ENCODE measurements at places on chromosomes 5 and 9. TPM values are rescaled to one million over a fixed set of nuclear protein-coding genes. Genes with fewer than 3 reads are reported as not detected.

MEIKIN gene
- total RNA-seq, result not detected

DNA sequence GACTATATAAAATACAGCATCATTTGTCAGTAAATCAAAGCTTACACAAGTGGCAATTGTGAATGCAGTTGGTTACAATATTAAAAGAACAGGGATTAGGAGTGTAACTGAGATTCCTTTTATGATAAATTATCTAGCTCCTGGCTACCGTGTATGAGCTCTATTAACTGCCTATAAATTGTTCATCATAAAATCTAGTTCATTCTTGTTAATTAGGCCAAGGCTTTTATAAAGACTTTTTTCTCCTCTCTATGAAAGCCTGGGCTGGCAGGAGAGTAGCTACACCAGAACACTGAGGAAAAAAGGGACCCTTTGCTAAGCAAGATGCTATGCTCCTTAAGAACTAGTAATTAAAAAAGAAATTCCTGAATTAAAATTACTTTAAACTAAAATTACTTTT lies 132.4 kb upstream of the MEF2C start:
- DNase-seq, result no peak

DNA sequence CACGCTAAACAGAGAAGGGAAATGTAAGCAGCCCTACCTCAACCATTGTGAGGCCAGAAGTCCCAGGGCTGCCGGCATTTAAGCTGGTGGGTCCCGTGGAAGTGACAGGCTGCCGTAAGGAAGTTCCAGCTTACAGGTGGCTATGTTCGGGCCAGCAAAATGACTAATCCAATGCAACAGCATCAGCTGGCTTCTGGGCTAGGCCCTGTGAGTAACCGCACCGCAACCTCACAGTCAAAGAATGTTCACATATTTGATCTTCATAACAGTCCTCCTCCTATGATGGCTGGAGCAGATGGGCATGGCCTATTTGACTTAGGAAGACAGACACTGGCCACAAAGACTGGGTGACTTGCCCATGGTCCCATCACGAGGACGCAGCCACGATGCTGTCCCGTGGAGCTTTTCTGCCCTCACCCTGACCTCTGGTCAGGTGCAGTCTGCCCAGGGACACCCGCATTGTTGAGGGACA lies 88.2 kb downstream of the LIFR start:
- DNase-seq, result no peak

DNA sequence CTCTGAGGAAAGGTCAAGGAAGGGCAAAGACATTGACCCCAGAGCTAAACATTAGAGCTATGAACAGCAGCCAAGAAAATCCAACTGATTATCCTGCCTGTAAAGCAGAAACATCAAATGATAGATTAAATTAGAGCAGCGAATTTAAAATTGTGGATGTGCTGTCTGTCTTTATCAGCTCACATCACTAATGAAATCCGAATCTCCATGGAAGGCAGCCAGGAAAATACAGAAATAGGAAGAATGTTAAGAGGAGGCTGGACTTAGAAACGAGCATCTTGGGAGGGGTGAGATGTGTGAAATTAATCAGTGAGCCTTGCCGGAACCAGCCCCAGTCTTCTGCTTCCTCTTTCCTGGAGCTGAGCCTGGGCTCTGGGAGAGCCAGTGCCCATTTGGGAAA lies 191.0 kb downstream of the PJA2 start:
- DNase-seq, result no peak

GRCh38 chr5:153981905-153982605 lies 56.7 kb downstream of the FAM114A2 start:
- DNase-seq, result no peak

SLC36A2 gene
- not detected for total RNA-seq

- DNase-seq, result no peak
Measured at GRCh38 chr5:15571618-15572017, 71.6 kb downstream of the FBXL7 start.

DNA sequence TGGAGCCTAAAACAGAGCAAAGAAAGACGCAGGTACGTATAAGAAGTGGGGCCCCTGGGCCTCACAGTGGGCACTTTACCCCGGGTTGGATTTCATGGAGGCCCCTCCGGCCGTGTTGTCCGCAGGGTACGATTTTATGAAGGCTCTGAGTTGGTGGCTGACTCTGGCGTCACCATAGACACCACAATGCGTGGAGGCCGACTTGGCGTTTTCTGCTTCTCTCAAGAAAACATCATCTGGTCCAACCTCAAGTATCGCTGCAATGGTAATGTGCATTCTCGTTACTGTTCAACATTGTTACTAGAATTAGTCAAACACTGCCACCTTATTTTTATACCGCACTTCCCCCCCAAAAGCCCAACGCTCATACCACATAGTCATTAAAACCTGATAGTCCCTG lies 47.1 kb downstream of the THBS4 start:
- no peak for DNase-seq

DNA sequence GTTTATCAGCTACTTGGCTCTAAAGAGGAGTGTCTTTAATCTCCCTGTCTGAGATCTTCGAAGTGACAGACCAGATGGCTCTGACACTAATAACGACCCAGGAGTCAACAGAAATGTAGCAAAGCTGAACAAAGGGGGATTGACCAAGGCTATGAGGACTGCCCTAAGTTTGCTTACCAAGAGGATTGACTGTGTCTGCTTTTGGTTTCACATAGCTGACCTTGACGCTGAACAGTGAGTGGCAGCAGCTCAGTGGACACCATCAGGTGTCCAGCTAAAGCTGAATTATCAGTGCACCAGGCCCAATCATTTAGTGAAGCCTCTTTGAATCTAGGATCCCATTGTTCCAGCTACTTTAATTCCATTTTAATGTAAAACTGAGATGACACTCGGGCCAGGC lies 262.6 kb downstream of the COX7C start:
- DNase-seq, result no peak

MAMDC2 gene
- total RNA-seq, result 72.0 TPM

PGM5 gene
- total RNA-seq, result 25.0 TPM

DNA sequence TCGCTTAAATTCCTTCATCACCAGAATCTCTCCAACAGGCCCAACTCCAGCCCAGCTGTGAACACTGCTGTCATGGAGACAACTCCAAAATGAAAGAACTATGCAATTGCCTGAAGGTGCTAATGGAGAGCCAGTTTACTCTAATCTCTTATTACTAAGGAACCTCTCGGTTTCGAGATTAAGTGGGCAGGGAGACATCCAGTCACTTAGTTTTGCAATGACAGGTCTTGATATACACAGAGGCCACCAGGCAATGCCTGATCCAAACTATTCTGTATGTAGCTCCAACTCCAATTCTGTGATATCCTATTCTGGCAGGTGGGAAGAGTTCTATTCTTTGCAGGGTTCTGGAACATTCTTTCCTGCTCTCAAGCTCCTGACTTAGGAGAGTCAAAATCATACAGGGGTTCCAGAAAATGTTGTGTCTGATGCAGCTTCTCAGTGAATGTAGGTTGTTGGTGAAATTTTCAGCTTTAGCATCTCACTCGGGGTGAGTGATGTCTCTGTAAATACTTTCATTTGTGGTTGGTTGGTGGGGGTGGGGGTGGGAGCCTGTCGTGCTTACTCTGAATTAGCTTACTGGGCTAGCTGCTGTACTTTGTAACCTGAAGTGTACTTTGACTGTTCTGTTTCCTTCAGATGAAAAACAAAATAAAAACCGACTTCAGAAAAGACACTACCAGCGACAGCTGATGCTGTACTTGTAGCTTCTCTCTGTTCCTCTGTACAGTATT lies 170.9 kb downstream of the PALM2AKAP2 start:
- DNase-seq, result no peak

DNA sequence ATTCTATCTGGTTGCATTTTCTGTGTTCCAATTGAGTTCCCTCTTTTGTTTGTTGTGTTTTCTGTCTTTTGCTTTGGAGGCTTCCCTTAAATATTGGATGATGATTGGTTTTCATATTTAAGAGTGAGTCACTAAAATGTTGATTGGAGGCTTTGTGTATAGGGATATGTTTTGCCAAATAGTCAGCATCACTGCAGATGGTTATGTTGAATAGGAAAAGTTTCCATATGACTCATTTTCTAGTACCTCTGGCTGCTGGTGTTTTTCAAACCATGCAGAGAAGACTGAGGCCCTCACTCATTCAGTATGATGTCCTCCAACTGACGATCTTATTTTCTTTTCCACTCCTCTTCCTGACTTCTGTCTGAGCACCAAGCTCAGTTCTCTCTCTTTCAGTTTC lies 1290.0 kb downstream of the EFNA5 start:
- no peak for DNase-seq

DNA sequence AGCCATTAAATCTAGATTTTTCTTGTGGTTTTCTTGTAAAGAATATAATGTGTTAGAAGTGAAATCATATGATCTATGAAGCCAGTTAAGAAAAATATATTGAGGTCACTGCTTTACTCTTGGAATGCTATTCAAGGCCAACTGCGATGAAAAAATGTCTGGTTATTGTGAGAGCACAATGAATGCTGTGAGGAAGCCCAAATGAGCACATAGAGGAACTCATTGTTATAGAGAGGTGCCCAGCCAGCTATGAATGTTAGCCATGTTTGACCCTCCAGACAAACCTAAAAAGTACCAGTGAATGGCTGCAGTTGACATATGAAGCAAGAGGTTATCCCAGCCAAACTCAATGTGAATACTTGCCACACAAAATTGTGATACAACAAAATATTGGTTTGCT lies 359.8 kb upstream of the FAM174A start:
- no peak for DNase-seq

GRCh38 chr5:127935398-127935797 lies 148.2 kb upstream of the SLC12A2 start:
- DNase-seq, result no peak

PIP5K1B gene
- total RNA-seq, result 36.5 TPM

GRCh38 chr9:129781131-129781530 lies 21.9 kb upstream of the TOR1B start:
- no peak for DNase-seq

DNA sequence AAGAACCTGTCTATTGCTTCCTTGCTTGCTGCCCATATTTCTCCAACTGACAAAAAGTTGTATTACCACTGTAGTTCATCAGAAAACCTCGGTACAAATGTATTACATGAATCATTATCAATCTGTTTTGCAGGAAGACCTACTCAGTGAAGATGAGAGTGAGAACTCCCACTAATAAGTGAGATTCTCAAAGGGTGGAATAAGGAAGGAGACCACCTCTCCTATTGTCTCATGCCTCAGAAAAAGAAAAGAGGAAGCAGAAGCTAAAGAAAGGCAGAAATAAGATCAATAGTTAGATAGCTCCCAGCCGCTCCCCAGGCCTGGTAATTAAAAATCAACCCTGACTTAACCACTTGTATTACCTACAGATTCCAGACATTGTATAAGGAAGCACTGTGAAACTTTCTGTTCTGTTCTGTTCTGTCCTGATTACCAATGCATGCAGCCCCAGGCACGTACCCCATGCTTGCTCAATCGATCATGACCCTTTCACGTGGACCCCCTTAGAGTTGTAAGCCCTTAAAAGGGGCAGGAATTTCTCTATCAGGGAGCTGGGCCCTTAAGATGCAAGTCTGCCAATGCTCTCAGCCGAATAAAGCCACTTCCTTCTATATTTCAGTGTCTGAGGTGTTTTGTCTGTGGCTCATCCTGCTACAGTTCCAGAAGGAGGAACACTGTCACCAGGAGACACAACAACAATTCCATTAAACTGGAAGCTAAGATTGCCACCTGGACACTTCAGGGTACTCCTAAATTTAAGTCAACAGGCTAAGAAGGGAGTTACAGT lies 152.5 kb upstream of the COX7C start:
- DNase-seq, result no peak

LRSAM1 gene
- 18.8 TPM for total RNA-seq

CAMK4 gene
- 3.8 TPM for total RNA-seq

GRCh38 chr5:1390861-1391600 lies 46.1 kb upstream of the CLPTM1L start:
- DNase-seq, result no peak

GPR151 gene
- total RNA-seq, result not detected
